ENCODE measurements at places on chromosomes 7 and 10. TPM values are rescaled to one million over a fixed set of nuclear protein-coding genes. Genes with fewer than 3 reads are reported as not detected.

Gene CAMK2B
- total RNA-seq: 1.9 TPM

DNA sequence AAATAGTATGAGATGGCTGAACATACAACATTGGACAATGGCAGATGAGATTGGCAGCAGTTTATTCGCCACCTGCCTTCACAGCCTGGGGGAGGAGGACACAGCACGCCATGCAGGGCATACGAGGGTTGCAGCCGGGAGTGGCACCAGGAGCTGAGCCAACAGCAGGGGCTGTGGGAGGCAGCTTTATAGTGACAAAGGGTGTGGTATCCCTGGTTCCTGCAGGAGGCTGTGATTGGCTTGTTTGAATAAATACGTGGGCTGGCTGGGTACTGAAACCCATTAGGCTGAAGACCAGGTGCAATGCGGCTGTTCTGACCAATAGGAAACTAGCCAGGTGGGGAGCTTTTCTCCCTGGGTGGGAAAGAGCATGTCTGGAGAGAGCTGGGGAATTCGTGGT lies 68.9 kb upstream of the LEP start:
- no peak for DNase-seq
- peaks cover 43% of the 10 kb centered on the region for H3K27me3 ChIP-seq
- no peaks in the 10 kb centered on the region for H3K36me3 ChIP-seq

Gene CBX3
- total RNA-seq: 275 TPM

- H3K36me3 ChIP-seq: no peaks in the 10 kb centered on the region
- no peak for DNase-seq
- peaks cover 6% of the 10 kb centered on the region for H3K27me3 ChIP-seq
- H3K4me1 ChIP-seq: no peaks in the 10 kb centered on the region
- H3K4me3 ChIP-seq: no peak overlapping the region
Observed at GRCh38 chr7:113175525-113176104, 57.3 kb upstream of the SMIM30 start.

Gene NACAD
- 0.30 TPM for total RNA-seq

DNA sequence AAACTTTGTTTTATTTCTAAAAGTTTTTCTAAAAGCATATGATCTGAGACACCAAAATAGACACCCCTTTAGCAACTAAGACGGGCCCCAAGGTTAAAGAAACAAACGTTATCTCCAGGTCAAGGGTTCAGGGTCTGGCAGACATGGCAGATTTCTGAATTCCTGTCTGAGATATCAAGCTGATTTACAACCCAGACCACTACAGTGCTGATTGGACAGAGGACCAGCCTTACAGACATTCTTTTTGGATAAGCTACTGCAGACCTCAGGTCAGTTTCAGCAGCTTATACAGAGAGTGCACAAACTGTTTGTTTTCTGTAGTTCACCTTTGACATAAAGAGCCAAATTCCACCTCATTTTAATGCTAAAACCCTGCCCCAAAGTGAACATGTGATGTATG lies 34.8 kb downstream of the SVOPL start:
- H3K4me1 ChIP-seq: peaks cover 35% of the 10 kb centered on the region
- H3K27ac ChIP-seq: no peak overlapping the region
- H3K36me3 ChIP-seq: no peaks in the 10 kb centered on the region
- DNase-seq: no peak
- H3K4me3 ChIP-seq: no peak overlapping the region

DNA sequence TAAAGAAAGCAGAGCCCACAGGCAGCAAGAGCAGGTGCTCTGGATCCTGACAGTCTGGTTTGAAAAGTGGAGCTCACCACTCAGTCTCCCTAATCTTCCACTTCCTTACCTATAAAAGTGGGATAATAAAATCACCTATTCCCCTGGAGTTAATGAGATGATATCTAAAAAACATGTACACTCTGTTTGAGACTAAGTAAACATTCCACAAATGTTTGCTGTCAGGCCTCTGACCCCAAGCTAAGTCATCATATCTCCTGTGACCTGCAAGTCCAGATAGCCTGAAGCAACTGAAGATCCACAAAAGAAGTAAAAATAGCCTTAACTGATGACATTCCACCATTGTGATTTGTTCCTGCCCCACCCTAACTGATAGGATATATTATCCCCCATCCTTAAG lies 1324.5 kb downstream of the XPNPEP1 start:
- H3K4me1 ChIP-seq: no peaks in the 10 kb centered on the region
- H3K27ac ChIP-seq: no peak overlapping the region
- no peak for DNase-seq
- no peaks in the 10 kb centered on the region for H3K27me3 ChIP-seq
- H3K4me3 ChIP-seq: no peak overlapping the region
- no peaks in the 10 kb centered on the region for H3K36me3 ChIP-seq

DNA sequence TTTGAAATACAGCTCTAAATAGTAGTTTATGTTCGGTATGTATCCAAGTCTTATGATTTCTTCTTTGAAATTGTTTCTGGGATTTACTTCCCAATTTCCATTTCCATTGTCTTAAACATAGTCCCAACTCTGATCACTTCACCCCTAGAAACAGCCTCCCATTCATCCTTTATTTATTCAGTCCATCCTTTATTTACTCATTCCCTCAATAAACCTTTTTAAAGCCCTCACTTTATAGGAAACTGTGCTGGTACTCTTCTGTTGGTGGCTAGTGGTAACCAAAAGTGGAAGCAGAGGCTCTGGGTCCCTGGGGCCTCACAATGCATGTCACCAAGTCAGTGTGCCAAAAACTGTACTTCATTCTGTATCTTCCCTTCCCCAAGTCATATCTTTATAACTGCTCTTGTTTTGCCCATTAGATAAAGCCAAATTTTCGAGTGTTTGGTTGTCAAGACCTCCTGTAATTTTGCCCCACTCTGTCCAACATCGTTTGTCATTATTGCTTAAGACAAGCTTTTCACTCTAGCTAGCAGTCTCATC lies 3.9 kb upstream of the EPC1 start:
- H3K36me3 ChIP-seq: peaks cover 25% of the 10 kb centered on the region
- H3K27me3 ChIP-seq: no peaks in the 10 kb centered on the region
- peaks cover 49% of the 10 kb centered on the region for H3K4me1 ChIP-seq
- H3K27ac ChIP-seq: peak overlapping the region; percentile 24
- DNase-seq: no peak
- no peak overlapping the region for H3K4me3 ChIP-seq

GRCh38 chr7:120395526-120396019 lies 122.6 kb downstream of the KCND2 start:
- H3K36me3 ChIP-seq: no peaks in the 10 kb centered on the region
- no peak overlapping the region for H3K4me3 ChIP-seq
- H3K27ac ChIP-seq: no peak overlapping the region
- no peak for DNase-seq
- H3K27me3 ChIP-seq: no peaks in the 10 kb centered on the region
